Neural crest cell (in vitro differentiated cells): ENCODE measurements at places on chromosomes 4 and X. TPM values are rescaled to one million over a fixed set of nuclear protein-coding genes. Genes with fewer than 3 reads are reported as not detected.

DNA sequence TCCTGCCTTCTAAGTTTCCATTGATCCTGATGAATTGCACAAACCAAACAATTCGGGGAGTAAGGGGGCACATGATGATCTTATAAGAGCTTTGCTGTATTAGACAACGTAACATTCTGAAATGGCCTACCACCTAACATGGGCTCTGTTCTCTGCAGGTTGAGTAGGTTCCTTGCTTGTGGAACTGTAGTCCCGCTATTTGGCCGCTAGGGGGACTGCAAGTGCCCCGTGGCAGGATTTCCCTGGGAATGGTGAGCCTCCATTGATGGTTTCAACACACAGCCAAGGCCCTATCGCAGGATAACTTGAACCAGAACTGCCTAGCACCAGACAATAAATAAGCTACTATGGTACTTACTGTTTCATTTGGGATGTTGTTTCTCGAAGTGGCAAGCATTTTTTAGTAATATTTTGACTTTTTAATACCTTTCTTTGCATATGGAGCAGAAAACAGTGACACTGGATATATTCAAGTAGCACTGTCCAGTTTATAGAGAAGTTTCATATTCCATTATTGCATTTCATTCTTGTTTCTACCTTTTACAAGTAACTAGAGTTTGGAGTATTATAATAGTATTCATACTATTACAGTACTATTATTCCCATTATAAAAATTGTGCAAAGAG is 11.9 kb downstream of the AR start:
- DNase-seq: no peak
- no peak overlapping the region for H3K4me3 ChIP-seq
- no peaks in the 10 kb centered on the region for H3K4me1 ChIP-seq
- peaks cover 16% of the 10 kb centered on the region for H3K36me3 ChIP-seq
- no peak overlapping the region for H3K27ac ChIP-seq

- H3K27me3 ChIP-seq: no peaks in the 10 kb centered on the region
- no peak overlapping the region for H3K4me3 ChIP-seq
- no peak overlapping the region for H3K27ac ChIP-seq
- H3K36me3 ChIP-seq: peaks cover 9% of the 10 kb centered on the region
- no peaks in the 10 kb centered on the region for H3K4me1 ChIP-seq
- DNase-seq: no peak
Measured at GRCh38 chrX:24732766-24733500, 39.2 kb downstream of the POLA1 start.

DNA sequence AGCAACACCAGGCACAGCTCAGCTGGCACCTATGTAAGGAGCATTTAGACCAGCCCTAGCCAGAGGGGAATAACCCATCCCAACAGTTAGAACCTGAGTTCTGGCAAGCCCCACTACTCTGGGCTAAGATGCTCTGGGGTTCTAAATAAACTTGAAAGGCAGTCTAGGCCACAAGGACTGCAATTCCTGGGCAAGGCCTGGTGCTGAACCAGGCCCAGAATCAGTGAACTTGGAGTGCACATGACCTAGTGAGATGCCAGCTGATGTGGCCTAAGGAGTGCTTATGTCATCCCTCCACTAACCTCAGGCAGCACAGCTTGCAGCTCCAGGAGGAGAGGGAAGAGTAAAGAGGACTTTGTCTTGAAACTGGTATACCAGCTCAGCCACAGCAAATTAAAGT is 7.6 kb upstream of the PRRG3 start:
- DNase-seq: no peak
- no peaks in the 10 kb centered on the region for H3K4me1 ChIP-seq
- H3K4me3 ChIP-seq: no peak overlapping the region
- no peaks in the 10 kb centered on the region for H3K36me3 ChIP-seq
- no peak overlapping the region for H3K27ac ChIP-seq
- H3K27me3 ChIP-seq: peaks cover 16% of the 10 kb centered on the region

DNA sequence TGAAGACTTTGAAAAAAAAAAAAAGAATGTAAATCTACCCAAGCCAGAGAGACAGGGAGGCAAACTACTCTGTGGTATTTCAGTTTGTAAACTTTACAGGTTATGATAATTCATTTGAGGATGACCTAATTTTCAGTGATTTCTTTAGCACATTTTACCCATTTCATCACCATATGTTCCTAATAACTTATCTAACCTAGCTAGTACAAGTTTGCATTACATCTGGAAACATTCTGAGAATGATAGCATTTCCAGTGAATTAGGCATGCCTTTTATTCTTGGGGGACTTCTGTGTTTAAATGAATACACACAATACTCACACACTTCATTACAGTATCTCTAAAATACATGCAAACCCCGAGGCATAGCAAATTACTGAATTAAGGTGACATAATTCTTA is 1055.5 kb downstream of the PCDH18 start:
- H3K4me3 ChIP-seq: no peak overlapping the region
- no peaks in the 10 kb centered on the region for H3K36me3 ChIP-seq
- H3K27me3 ChIP-seq: no peaks in the 10 kb centered on the region
- H3K4me1 ChIP-seq: no peaks in the 10 kb centered on the region

DNA sequence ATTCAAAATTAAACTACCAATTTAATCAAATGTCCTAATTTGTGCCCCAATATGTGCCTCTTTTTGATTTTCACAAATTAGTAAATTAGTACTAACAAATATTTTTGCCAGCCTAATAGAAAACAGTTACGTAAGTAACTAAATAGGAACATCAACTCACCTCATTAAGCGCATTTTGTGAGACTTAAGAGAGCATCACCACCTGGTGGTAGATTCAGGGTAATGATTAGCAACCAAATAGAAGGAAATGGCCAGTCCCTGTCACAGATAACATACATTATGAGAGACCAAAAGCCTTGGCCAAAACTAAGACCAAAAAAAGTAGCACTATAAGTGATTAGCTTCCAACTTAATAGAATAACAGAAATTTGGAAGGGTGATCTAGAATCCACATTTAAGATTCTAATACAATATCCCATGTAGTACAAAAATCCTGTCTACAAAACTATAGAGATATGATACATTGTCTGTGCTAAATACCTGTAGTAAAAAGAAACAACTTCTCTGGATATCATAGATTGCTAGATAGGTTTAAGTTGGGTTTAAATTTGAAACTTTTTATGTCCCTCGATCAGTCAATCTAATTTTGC is 46.7 kb downstream of the C4orf46 start:
- H3K4me1 ChIP-seq: no peaks in the 10 kb centered on the region
- H3K27ac ChIP-seq: no peak overlapping the region
- peak; percentile 4 for DNase-seq

DNA sequence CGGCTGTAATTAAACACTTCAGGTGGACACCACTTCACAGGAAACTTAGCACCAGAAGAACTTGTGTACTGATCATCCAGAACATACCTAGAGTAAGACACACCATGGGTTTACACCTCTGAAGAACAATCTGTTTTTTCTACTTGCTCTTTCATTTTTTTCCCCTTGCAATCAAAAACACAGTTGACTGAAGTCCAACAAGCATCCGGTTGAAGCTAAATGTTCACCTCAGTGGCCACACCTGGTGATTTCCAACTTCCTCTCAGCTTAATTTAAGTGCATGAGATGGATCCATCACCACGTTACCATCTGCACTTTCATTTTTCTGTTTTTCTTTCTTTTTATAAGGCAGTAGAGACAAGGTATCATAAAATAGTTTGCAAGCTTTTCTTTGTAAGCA is 4.9 kb upstream of the TXK start:
- no peaks in the 10 kb centered on the region for H3K27me3 ChIP-seq
- no peak overlapping the region for H3K4me3 ChIP-seq
- no peak for DNase-seq
- H3K36me3 ChIP-seq: no peaks in the 10 kb centered on the region
- H3K27ac ChIP-seq: no peak overlapping the region

GRCh38 chr4:62835631-62836030 is 1573.6 kb downstream of the TECRL start:
- no peaks in the 10 kb centered on the region for H3K36me3 ChIP-seq
- no peak overlapping the region for H3K4me3 ChIP-seq
- no peak overlapping the region for H3K27ac ChIP-seq
- no peak for DNase-seq

GRCh38 chr4:38666766-38667084 is 2.7 kb downstream of the KLF3 start:
- H3K4me3 ChIP-seq: peak overlapping the region; percentile 97
- H3K27me3 ChIP-seq: no peaks in the 10 kb centered on the region

- H3K4me1 ChIP-seq: peaks cover 7% of the 10 kb centered on the region
- no peaks in the 10 kb centered on the region for H3K27me3 ChIP-seq
Measured at GRCh38 chrX:56765811-56766553, 36.9 kb downstream of the NBDY start.

DNA sequence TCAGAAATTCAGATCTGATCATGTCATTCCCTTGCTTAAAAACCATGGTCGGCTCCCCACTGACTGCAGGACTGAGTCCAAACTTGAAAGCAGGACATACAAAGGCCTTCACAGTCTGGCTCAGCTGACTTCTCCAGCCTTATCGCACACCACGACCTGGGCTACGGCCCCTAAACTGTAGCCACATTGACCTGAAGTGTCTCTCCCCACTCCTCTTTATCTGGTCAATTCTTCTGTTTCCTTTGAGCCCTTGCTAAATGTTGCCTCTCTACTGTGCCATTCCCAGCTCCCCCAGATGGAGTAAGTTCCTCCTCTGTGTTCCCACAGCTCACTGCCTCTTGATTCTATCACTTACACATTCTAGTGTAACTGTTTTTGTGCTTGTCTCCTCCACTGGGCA is 60.5 kb upstream of the CITED1 start:
- H3K4me3 ChIP-seq: no peak overlapping the region
- H3K4me1 ChIP-seq: peaks cover 9% of the 10 kb centered on the region
- no peaks in the 10 kb centered on the region for H3K27me3 ChIP-seq
- peak overlapping the region; percentile 57 for H3K27ac ChIP-seq
- H3K36me3 ChIP-seq: peaks cover 3% of the 10 kb centered on the region

GRCh38 chrX:130330706-130331105 is 9.0 kb upstream of the SLC25A14 start:
- no peak overlapping the region for H3K27ac ChIP-seq
- H3K36me3 ChIP-seq: no peaks in the 10 kb centered on the region
- peaks cover 5% of the 10 kb centered on the region for H3K4me1 ChIP-seq

- no peaks in the 10 kb centered on the region for H3K36me3 ChIP-seq
- H3K4me1 ChIP-seq: no peaks in the 10 kb centered on the region
- H3K27ac ChIP-seq: no peak overlapping the region
- peaks cover 59% of the 10 kb centered on the region for H3K27me3 ChIP-seq
- DNase-seq: no peak
Measured at GRCh38 chrX:114591121-114591520, 7.2 kb downstream of the HTR2C start.

- peaks cover 30% of the 10 kb centered on the region for H3K4me1 ChIP-seq
- H3K36me3 ChIP-seq: peaks cover 6% of the 10 kb centered on the region
- DNase-seq: peak; percentile 92
- H3K27me3 ChIP-seq: no peaks in the 10 kb centered on the region
- peak within 1 kb of the TSS; percentile 82 for H3K27ac ChIP-seq
Measured at GRCh38 chr4:47463235-47463956, at the start of gene COMMD8. COMMD8 (minus strand) TSS chr4:47463702; CDS start chr4:47463651, 51 bp downstream.

GRCh38 chr4:79217025-79217424 is 108.8 kb downstream of the NAA11 start:
- no peak for DNase-seq
- no peaks in the 10 kb centered on the region for H3K4me1 ChIP-seq
- no peak overlapping the region for H3K4me3 ChIP-seq
- no peak overlapping the region for H3K27ac ChIP-seq
- H3K36me3 ChIP-seq: no peaks in the 10 kb centered on the region
- H3K27me3 ChIP-seq: no peaks in the 10 kb centered on the region

The MAB21L2 gene
- total RNA-seq: 3.3 and 3.5 TPM in 2 replicates

DNA sequence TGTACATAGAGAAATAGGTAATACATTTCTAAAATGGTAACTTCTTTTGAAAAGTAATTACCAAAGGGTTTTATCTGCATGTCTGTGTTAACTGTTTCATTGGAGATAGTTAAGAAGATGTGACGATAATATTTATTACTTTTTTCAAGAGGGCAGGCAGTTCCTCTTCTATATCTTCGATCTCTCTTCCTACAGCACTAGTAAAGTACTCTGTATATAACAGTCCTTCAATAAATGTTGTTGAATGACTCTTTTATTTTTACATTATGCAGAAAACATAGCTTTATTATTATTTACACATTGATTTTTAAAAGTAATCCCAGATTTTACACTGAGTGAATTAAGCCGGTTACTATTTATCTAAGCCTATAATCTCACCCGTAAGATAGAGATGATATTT is 51.8 kb downstream of the TMPRSS11E start:
- peaks cover 6% of the 10 kb centered on the region for H3K4me1 ChIP-seq
- DNase-seq: no peak
- no peaks in the 10 kb centered on the region for H3K27me3 ChIP-seq
- H3K27ac ChIP-seq: no peak overlapping the region
- no peak overlapping the region for H3K4me3 ChIP-seq

The FUNDC2 gene
- total RNA-seq: 105 and 115 TPM in 2 replicates

The CFI gene
- total RNA-seq: not detected in 2 replicates

DNA sequence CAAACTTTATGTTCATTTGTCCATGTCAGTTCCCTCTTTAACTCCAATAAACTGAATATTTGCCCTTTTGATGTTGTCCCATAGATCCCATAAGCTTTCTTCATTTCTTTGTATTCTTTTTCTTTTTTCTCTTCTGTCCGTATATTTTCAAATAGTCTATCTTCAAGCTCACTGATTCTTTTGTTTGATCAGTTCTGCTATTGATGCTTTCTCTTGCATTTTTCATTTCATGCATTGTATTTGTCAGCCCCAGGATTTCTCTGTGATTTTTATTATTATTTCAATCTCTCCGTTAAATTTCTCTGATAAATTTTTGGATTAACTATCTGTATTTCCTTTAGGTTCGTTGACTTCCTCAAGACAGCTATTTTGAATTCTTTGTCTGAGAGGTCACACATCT is 272.9 kb upstream of the GALNT7 start:
- H3K27me3 ChIP-seq: no peaks in the 10 kb centered on the region
- H3K36me3 ChIP-seq: peaks cover 10% of the 10 kb centered on the region
- no peak overlapping the region for H3K27ac ChIP-seq
- no peak overlapping the region for H3K4me3 ChIP-seq
